Activated CD8-positive, alpha-beta memory T cell treated with anti-CD3 and anti-CD28 coated beads, Interleukin-2, amount 10 ng/mL, durations not matched to agents 7 days and 5 days (primary cell): ENCODE measurements at places on chromosomes 7 and 10. TPM values are rescaled to one million over a fixed set of nuclear protein-coding genes. Genes with fewer than 3 reads are reported as not detected.

- H3K4me1 ChIP-seq, result no peaks in the 10 kb centered on the region
- H3K36me3 ChIP-seq, result no peaks in the 10 kb centered on the region
- no peak for DNase-seq
- no peak overlapping the region for H3K27ac ChIP-seq
- H3K27me3 ChIP-seq, result peaks cover 4% of the 10 kb centered on the region
- H3K4me3 ChIP-seq, result no peak overlapping the region
Measured at GRCh38 chr10:33402220-33403073, 68.0 kb upstream of the NRP1 start.

DNA sequence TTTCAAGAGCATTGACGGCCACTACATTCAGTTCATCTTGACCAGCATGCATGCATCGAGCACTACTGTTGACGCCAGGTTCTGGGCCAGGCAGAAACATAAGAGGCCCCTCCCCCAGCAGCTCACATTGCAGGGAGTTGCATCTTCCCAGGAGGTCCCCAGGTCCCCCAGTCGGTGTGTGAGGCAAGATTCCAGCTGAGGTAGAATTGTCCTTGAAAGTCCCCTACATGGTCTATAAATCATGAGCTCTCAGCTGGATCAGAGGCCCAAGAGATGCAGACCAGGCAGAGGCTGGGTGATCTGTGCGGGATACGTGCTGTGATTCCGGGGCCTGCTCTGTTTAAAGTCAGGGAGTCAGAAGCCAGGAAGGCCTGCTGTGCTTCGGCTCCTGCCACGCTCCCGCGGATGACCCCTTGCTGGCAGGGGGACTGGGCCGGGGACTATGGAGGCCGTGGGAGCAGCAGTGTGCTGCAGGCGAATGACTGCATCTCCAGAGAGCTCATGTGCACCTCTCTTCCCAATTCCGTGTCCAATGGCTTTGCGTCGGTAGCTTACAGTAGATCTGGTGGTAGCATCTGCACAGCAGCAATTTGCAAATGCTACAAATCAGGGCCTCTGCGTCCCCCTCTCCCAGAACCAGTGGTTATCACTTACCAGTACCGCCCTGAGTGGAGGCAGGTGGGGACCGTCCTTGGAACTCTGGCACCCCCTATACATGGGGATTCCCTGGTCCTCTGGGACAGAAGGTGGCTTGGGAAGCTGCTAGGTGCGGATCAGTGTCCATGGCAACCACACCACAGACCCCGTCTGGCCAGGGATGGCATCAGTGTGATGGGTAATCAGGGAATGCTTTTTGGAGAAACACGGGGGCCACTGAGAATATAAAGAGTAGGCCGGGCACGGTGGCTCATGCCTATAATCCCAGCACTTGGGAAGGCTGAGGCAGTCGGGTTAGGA is 93.6 kb downstream of the RGS10 start:
- H3K27ac ChIP-seq, result no peak overlapping the region
- H3K27me3 ChIP-seq, result no peaks in the 10 kb centered on the region
- H3K4me1 ChIP-seq, result peaks cover 6% of the 10 kb centered on the region

GRCh38 chr10:118139321-118139720 is 92.6 kb upstream of the RAB11FIP2 start:
- H3K27ac ChIP-seq, result no peak overlapping the region
- no peak for DNase-seq
- no peaks in the 10 kb centered on the region for H3K4me1 ChIP-seq
- no peak overlapping the region for H3K4me3 ChIP-seq
- no peaks in the 10 kb centered on the region for H3K36me3 ChIP-seq
- H3K27me3 ChIP-seq, result no peaks in the 10 kb centered on the region

DNA sequence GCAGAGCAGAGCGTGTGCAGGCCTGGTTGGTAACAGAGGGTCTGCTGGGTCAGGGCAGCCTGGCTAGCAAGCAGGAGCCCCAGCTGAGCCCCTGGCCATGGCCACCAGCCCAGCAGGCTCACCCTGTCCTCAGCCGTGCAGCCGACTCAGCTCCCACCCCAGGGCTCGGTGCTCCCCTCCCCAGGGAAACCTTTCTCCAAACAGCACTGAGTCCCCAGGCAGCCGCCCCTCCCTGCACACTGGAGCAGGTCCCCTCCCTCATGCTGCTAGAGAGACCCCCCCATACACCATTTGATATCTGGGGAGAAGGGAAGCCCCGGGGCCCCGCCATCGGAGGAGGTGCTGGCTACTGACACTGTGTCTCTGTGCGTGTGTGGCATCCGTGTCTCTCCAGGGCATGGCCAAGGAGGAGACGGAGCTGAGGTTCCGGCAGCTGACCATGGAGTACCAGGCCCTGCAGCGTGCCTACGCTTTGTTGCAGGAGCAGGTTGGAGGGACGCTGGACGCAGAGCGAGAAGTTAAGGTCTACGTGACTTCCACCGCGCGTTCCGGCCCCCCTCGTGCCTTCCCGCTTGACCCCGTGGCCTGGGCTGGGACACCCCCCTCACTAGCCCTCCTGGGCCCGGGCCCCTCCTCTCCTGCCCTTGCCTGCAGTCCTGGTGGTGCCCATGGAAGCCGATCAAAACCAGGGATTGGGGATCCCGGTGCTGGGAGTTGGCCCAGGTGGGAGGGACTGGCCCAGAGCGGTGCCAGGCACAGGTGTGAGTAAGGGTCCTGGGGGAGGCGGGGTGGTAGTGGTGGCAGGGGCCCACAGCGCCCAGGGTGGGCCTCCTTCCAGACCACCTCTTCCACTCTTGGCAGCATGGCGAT is 45.0 kb upstream of the DPYSL4 start:
- no peak overlapping the region for H3K27ac ChIP-seq
- no peaks in the 10 kb centered on the region for H3K4me1 ChIP-seq
- peaks cover 8% of the 10 kb centered on the region for H3K27me3 ChIP-seq
- H3K4me3 ChIP-seq, result no peak overlapping the region
- no peak for DNase-seq

DNA sequence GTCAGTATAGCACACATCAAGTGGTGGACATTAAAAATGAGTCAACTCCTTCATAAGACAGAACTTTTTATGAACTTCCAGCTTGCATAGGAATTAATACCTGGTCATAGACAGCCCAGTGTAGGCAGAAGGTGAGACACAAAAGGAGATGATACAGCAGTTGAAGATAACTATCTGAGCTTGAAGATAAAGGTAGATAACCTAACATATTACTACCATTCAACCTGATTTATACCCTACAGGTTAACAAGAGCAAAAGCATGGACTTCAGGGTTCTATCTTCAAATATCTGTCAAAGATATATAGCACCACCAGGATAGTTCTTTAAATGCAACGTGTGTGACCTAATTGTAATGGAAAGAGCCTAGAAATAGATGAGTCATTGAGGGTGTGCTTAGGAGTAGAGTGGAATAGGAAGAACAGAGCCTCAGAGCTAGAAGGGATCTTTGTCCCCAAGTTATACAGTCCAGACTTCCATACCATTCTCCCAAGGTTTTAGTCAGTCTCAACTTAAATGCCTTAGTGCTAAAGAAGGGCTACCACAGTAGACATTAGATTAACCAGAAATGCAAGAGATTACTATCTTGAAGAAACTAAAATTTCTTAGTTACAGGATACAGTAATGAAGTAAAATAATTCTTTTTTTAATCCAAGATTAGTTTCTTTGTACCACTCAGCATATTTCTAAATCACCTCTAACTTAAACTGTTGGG is 9.2 kb downstream of the ZNF800 start:
- peaks cover 54% of the 10 kb centered on the region for H3K36me3 ChIP-seq
- H3K4me1 ChIP-seq, result peaks cover 56% of the 10 kb centered on the region
- no peak overlapping the region for H3K4me3 ChIP-seq
- H3K27me3 ChIP-seq, result no peaks in the 10 kb centered on the region

DNA sequence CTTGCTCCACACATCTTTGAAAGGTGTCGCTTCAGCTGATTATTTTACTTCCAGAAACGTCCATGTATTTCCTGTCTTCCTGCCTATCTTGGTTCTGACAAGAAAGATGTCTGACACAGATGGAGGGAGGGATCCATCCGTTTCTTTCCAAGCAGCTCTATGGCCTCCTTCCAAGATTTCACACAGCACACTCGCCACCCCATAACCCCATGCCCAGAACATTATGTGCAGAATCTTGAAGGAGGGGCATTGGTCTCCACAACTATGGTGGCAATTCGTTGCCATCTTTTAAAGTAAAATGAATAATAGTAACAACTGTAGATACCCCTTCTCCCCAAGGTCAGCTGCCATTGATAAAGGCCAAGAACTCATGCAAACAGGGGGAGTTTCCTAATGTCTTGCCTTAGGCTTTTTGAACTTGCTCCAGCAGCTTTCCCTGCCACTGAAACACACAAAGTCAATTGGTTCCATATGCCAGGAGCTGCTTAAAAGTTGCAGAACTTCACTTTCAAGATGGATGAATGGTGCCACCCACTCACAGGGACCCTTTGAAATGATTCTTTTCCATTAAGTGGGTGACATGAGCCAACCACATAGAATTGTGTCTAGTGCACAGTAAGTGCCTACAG is 60.0 kb downstream of the VSTM4 start:
- DNase-seq, result no peak
- no peaks in the 10 kb centered on the region for H3K36me3 ChIP-seq
- peaks cover 6% of the 10 kb centered on the region for H3K4me1 ChIP-seq
- H3K27me3 ChIP-seq, result peaks cover 24% of the 10 kb centered on the region
- H3K4me3 ChIP-seq, result no peak overlapping the region

OR2A42 gene
- not detected for total RNA-seq

MKX gene
- not detected for total RNA-seq

PGAM1 gene
- 582 TPM for total RNA-seq

SUN3 gene
- total RNA-seq, result not detected

AGMO gene
- not detected for total RNA-seq

CALCR gene
- not detected for total RNA-seq
